Activated CD8-positive, alpha-beta memory T cell treated with anti-CD3 and anti-CD28 coated beads for 1 hour (primary cell): ENCODE measurements at places on chromosomes 11 and 22.

DNA sequence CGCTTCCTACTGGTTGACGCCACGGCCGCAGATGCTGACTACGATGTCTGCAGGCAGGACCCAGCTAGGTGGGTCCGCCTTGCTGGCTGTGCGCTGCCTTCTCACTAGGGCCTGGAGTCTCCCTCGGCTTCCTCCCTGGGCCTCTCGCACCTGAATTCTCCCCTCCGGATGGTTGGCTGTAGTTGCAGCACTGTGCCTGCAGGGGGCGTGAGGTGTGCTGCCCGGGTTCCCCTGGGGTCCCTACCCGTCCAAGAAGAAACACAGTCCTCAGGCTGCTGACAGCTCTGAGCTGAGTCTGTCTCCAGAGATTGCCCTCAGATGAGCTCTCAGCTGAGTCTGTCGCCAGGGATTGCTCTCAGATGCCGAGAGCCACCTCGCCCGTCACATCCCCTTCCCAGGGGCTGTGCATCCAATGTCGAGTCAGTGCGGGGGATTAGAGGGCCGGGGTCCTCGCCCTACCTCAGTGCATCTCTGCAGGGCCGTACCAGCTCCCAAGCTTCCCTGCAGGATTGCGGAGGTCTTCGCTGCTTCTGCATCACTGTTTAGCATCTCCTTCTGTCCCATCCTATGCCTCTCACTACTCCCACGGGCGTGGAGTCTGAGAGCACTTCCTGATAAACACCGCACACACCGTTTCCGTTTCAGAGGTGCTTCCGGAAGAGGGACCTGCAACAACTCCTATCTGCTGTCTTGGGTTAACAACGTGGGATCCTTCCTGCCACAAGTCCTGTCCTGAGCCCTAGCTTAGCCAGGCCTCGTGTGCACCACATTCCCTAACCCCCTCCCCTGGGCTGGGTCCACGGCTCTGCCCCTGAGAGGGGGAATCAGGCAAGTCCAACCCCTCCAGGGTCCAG, 196.9 kb downstream of the CSNK2A3 start:
- DNase-seq, result no peak

GRCh38 chr11:45285930-45286632, at the start of gene SYT13:
SYT13 (minus strand) TSS chr11:45286341; CDS start chr11:45286207, 134 bp downstream.
- DNase-seq, result no peak

DNA sequence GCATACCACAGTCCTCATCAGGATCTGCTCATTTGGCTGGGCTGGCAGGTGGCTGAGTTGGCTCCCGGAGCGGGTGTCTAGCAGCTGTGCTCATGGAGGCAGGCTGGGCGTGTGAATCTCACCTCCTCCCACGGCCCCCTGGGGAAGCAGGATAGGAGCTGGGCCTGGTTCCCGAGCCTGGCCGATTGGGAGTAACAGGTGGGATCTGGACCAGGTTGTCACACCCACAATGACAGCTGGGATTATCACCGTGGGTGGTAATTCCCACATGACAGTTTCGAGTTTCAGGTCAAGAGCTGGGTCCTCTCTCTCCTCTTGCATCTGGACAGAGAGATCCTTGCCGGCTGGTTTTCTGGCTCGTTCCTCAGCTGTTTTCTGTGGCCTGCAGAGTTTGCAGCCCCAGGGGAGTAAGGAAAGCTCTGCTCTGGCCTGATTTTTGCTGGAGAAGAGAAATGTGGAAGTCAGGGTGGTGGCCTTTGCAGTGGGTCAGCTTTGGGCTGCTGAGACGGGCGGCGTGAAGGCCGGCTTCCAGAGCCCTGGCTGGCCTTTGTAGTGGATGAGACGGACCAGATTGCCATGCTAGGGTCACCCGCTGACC, 57.0 kb downstream of the BCR start:
- DNase-seq, result no peak

- DNase-seq, result no peak
Measured at GRCh38 chr22:30861688-30862552, 106.7 kb downstream of the MORC2 start.

DNA sequence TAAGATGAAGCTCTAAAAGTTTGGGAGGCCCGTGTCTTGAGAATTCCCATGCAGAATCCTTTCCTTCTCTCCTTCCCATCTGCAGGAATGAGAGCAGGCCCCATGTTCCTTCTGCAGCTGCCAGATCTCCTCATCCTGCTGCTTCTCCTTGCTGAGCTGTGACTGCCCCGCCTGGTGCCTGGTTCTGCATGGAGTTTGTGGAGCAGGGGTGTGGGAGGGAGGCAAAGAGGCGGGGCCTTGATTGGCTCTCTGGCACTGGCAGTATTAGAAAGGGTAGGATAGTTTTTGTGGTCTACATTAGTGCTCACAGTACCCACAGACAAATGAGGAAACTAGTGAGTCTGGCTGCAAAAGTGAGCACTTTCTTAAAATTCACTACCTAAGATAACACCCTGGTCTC, 91.1 kb upstream of the CLPB start:
- no peak for DNase-seq

- no peak for DNase-seq
Measured at GRCh38 chr11:116211147-116211546, 561.6 kb downstream of the BUD13 start.

GRCh38 chr11:1717745-1718144, 20.8 kb downstream of the KRTAP5-6 start:
- no peak for DNase-seq

- DNase-seq, result no peak
Measured at GRCh38 chr11:131430473-131431208, 60.2 kb downstream of the NTM start.

DNA sequence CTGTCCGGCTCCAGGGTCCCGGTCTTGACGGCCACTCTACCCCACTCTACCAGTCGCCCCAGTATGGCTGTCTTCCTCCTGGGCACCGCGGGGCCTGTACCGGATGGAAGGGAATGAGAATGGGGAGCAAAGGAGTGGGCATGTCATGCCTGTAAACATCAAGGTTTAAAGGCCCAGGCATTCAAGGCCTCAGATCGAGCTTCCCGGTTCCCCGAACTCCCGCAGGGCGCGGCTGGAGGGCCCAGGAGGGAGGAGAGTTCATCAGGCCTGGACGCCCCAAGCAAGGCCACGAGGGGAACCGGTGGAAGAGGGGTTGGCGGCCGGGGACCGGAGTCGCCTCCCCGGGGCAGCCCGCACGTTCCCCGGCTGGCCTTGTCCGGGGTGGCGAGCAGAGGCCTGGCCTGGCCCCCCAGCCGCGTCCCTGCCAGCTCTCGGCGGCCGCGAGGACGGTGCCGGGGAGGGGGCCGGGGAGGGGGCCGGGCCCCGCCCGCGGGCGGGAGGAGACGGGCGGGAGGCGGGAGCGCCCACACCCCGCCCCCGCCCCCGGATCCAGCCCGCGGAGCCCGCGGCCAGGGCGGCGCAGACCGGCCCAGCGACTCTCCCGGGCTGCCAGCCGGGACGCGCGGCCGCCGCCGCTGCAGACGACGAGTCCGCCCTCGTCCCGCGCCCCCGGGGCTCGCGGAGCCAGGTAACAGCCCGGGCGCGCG, at the start of gene CDC42EP1:
Gene CDC42EP1, plus strand, starts transcription at position 580 of the 707 bp plus-strand sequence. CDS start 5,870 bp downstream, outside the sequence.
- no peak for DNase-seq
